ENCODE measurements at places on chromosomes 3 and 15.

GRCh38 chr3:160999274-160999673 is 105.9 kb downstream of the B3GALNT1 start:
- no peak for DNase-seq

GRCh38 chr3:134312873-134313846 is 61.1 kb downstream of the AMOTL2 start:
- DNase-seq, result peak; percentile 85

- no peak for DNase-seq
These were observed 4.6 kb downstream of the ZBBX start for GRCh38 chr3:167375478-167375877.

DNA sequence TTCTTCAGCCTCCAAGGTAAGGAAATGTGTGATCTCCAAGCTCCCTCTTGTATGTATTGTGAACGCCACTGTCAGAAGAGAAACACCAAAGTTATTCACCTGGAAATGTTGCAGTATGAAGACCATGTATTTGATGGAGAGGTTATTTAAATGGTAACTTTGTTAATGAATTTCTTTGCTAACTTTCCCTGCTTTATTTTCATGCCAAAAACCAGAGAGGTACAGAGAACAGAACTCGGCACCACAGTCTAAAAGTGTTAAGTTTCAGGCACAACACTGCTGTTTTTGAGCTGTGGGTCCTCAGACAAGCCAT is 73.1 kb upstream of the TNFSF10 start:
- DNase-seq, result no peak

GRCh38 chr3:127539366-127540060 is 51.0 kb downstream of the TPRA1 start:
- no peak for DNase-seq

DNA sequence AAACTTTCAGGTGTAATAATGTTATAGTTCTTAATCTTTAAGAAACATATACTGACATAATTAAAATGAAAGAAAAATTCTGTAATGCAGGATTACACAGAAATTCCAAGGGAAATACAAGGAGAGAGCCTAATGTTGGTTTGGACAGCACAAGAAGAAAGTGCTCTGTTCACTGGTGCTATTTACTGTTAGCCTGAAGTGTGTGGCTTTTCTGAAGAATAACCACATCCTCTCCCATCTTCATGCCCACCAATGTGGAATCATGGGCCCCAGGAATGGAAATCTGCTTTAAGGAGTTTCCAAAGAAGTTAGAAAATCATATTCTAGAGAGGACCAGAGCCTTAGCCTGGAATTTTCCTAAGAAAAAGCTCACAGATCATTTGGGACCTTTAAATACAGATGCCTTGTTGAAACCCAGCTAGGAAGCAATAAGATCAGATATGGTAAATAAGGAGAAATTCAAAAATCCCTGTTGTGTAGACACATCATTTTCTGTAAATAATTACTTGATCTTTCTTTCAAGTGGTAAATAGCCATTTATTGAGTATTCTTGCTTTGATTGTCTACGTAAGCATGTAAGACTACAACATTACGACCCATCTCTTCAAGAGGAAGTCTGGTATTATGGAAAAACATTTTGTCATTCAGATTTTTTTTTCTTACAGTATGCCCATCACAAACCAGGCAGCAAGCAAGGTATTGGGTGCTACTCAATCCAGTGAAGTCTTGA is 10.3 kb upstream of the USP50 start:
- no peak for DNase-seq

DNA sequence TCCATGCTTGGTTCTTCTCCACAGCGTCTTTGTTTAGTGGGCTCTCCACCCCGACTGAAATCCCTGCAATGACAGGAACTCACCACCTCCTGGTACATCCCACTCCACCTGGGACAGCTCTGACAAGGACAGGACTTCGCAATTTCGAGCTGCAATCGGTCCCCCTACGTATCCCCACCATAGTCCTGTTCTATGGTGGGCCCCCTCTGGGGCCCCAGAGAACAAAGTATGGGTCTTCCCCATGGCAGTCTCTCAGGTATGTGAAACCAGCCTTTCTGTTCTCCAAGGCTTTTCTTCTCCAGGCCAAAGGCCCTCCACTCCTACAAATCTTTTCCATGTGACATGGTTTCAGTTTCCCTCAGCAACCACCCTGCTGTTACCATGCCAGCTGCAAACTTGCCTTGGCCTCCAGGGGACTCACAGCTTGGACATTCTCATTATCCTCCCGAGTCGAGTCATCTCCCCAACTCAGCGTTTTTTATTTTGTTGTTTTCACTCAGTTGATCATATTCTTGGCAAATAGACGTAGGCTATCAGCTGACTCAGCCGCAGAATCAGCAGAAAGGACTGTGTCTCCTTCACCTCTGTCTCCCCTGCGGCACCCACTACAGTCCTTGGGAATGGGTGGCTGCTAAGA is 233.3 kb downstream of the OPA1 start:
- no peak for DNase-seq

GRCh38 chr15:70854666-70854976 is 664 bp upstream of the LARP6 start:
- no peak for DNase-seq

- DNase-seq, result no peak
These were observed 615.6 kb upstream of the ADAMTS9 start for GRCh38 chr3:65303431-65303830.

GRCh38 chr15:38294126-38294525 is 41.5 kb downstream of the SPRED1 start:
- no peak for DNase-seq

DNA sequence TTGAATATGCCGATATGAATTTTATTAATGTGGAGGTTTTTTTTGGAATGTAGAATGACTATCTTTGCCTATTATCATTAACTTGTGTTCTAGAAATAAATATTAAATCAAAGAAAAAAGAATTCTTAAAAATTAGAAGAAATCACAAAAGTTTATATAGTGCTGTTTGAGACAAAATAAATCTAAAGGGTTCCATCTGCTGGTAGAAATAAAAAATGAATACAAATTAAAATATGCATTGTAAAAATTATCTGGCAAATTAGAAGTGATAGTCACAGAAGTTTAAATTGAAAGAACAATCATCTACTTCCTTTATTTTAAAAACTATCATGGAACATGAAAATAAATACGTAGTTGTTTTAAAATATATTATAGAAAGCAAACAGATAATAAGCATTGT is 22.7 kb upstream of the ZBTB20 start:
- no peak for DNase-seq

DNA sequence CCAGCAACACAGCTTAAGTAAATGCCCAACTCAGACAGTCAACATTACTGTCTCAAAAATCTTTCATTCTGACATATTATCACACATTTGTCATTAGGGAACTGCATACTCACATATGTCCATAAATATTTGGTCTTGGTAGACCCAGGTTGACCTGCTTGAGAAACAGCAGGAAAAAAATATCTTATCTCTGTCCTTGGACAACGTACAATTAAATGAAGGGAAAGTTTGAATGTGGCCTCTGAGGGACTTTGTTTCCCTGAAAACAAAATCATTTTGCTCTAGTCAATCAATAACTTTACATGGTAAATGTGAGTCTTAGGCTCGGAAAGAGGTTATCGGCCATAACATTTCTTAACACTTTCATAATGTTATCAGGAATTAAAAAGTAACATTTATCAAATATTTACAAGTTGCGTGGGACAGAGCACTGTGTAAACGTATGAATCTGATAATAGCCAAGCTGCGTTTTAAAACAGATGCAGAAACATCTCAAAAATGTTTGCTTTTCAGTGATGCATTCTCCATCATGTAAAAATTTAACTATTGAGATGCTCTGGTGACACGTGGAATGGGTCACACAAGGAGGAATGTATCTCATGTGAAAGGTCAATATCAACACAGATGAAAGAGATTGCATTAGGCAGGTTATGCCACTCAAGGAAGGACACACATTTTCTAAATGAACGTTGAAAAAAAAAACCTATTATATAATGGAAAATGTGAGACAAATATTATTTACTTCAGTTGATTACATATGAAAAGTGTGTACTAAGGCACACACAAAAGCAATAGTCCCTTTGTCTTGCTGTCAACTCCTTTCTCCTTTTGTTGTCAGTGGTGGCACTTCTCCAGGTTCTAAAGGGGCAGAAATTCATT is 304.4 kb downstream of the WDR72 start:
- DNase-seq, result no peak

DNA sequence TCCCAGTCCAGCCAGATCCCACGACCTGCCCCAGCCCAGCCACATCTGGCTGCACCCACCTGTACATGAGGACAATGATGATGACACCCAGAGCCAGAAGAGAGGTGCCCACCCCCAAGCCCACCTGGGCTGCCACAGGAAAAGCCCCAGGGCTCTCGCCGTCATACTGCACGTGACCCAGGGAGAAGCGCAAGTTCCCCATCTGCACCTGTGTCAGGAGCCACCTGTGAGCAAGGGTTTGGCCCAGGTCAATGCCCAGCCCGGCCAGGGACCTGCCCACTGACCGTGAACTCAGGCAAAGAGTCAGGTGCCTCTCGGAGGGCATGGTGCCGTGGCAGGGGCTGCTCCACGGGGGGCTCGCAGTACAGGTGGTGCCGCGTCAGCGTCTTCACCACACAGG is 16.3 kb downstream of the PLXNB1 start:
- no peak for DNase-seq

DNA sequence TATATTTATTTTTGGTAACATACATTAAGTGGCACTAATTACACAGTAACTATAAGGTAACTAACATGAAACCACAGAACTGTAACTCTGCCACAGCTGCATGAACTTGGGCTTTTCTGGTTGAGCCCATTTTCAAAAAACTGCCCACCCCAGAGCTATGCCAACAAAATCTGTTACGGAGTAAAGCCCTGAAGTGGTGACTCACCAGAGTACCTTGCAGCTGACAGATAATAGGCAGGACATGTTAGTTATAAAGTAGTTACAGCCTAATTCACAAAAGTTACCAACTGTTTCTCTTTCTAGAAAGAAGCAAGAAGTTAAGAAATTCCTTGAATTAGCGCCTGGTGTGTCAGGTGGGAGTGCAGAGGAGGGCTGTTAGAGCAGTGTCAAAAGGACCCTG is 1.5 kb upstream of the GPX1 start:
- no peak for DNase-seq

GRCh38 chr15:45660231-45660979 is 25.6 kb downstream of the SQOR start:
- DNase-seq, result no peak
